CD4-positive, alpha-beta T cell treated with Interleukin-6 at 100 ng/mL for 8 hours (primary cell): ENCODE measurements at places on chromosomes 13 and 19.

DNA sequence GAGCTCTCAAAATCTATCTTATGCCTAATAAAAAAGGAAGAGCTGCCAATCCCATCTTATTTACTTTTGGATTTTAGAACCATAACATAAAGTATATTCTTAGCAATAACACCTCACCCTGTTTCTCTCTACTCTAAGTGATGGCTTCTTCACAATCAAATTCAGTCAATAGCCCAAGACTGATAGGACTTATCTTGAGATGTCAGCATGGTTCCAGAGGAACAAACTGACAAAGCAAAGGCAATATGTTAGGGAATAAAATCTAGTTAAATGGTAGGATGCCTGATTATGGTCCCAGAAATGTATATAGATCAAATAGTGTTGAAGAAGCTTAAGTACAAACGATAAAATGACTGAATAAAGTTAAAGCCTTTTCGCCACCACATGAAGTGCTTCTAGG, 36.3 kb downstream of the DACH1 start:
- DNase-seq, result no peak

DNA sequence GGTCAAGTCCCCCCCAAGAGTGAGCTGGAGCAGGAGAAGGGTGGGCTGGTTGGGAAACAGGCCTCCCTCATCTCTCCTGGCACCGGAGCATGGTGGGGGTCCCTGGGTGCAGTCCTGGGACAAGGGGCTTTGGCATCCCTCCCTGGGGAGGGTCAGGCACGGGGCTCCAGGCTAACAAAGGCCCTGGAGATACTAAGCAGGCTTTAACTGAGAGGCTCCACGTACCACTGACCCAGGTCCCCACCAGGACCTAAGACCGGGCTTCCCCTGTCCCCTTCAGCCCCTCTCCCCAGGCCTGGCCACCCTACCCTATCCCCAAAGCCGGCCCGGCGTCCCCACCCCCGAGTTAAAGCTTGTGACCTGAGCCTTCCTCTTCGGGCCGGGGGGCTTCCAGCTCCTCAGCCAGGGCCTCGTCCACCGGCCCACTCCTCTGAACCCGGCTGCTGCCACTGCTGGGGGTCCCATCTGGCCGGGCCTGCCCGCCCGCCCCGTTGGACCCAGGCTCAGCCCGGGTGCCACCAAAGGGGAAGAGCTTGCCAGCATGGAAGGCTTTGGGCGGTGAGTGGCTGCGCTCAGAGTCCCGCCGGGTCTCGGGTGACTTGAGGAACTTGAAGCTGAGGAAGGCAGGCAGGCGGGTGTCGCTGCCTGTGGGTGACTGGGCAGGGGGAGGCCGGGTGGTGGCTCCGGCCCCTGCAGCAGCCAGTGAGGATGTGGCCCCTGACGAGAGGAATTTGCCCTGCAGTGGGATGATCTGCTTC, 10.1 kb downstream of the ANO8 start:
- no peak for DNase-seq

GRCh38 chr13:25847635-25848626, 203.9 kb downstream of the SHISA2 start:
- DNase-seq, result no peak

GRCh38 chr13:34201050-34201913, 383.3 kb downstream of the RFC3 start:
- no peak for DNase-seq

GRCh38 chr19:1789261-1790041, 22.6 kb downstream of the ATP8B3 start:
- no peak for DNase-seq

DNA sequence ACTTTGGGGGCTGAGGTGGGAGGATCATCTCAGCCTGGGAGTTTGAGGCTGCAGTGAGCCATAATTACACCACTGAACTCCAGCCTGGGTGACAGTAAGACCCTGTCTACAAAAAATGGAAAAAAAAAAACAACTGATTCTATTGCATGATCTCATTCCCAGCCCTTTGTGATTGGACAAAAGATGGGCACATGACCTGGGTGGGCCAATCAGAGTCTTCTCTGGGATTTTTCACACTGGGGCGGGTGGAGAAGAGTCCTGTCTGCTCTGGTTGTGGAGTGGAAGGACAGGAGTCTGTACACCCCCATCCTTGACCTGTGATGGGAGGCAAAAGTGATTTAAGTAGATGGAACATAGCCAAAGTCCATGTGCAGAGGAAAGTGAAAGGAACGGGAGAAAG, 170.5 kb downstream of the UQCRFS1 start:
- no peak for DNase-seq

GRCh38 chr13:33033051-33033812, 17.0 kb downstream of the KL start:
- peak; percentile 34 for DNase-seq

- no peak for DNase-seq
These were observed 6.0 kb downstream of the LENG8 start for GRCh38 chr19:54454781-54455675.

DNA sequence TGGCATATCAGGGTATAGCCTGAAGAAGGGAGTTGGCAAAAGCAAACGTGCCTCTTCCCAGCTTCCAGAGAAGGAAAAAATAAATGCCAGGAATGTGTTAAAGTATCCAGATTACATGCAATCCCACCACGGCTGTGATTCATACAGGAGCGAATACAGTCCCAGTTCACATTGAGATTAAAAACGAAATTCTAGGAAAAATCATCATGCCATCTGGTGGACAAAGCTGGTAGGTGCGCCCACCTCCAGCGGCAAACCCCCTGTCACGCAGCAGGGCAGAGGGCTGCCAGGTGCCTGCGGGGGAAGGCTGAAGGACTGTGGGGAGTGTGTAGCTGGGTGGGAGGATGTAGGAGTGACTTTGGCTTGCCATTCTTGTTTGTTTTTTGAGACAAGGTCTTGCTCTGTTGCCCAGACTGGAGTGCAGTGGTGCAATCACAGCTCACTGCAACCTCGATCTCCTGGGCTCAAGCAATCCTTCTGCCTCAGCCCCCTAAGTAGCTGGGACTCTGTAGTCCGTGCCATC, 6.4 kb upstream of the DMWD start:
- peak; percentile 46 for DNase-seq
